Activated T-helper 1 cell treated with anti-CD3 and anti-CD28 coated beads, Interleukin-12 subunit alpha, Interleukin-12 subunit beta, Interleukin-2, Interleukin-4 antibody, amounts not matched to agents 30 ng/mL and 10 ng/mL and 1 ng/mL, durations not matched to agents 14 hours and 24 hours and 36 hours (primary cell): ENCODE measurements at places on chromosomes 7 and 10. TPM values are rescaled to one million over a fixed set of nuclear protein-coding genes. Genes with fewer than 3 reads are reported as not detected.

MSMB gene
- not detected in 2 replicates for total RNA-seq

DNA sequence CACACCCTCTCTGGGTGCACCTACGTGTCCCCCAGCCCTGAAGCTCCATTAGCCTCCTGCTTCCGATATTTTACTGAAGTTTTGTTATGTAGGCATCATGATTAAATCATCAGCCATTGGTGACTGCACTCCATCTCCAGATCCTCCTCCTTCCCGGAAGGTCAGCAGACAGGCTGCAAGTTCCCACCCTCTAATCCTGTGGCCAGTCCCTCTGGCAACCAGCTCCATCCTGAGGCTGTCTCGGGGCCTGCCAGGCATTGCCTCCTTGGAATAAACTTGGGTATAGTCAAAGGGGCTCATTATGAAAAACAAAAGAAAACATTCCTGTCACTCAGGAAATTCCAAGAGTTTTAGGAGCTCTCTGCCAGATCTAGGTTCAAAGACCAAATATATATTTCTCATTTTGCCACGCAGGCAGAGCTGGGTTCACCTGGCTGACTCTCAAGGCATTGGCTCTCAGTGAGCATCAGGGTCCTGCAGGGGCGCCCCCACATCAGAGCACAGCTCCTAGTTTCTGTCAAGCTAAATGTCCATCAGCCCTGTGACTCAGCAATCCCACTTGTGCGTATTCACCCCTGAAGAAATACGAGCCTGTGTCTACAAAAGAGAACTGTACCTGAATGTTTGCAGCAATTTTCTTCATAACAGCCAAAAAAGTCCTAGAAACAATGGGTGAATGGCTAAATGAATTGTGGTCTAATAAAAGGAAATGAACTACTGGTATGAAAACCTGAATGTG, 27.4 kb upstream of the TMEM72 start:
- DNase-seq = no peak

DNA sequence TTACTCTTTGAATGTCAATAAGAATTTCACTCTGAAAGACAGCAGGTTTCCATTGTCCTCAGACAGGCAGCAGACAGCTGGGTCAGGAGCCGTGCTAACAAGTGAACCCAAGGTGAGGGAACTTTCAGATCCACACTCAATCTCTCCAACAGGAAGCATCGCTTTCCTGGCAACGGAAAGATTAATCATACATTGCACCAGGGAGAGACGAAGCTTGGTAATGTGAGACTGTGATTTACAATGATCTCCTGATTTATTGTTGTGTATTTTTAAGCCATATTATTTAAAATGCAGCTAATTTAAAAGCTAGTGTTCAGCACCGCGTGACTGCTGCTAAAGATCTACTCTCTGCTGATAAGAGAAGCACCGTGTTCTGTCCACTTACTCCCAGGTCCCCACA, 17.5 kb upstream of the NOM1 start:
- no peak for DNase-seq

DNA sequence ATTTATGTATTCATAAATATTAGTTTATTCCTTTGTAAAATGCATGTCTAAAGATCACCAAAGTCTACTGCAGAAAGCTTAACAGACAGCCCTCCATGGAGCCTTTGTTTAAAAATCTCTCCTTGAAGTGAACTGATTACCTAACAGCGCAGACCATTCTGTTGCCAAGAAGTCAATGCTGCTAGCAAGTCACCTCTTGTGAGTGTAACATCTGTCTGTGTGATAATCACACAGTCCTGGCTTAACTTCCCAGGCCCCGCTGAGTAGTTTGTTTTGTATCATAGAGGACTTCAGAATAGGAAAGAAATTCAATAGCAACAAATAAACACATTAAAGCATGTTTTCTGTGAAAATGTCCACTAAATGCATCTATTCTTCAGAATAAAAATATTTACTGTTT, 435.3 kb upstream of the IGFBP3 start:
- DNase-seq = no peak

DNA sequence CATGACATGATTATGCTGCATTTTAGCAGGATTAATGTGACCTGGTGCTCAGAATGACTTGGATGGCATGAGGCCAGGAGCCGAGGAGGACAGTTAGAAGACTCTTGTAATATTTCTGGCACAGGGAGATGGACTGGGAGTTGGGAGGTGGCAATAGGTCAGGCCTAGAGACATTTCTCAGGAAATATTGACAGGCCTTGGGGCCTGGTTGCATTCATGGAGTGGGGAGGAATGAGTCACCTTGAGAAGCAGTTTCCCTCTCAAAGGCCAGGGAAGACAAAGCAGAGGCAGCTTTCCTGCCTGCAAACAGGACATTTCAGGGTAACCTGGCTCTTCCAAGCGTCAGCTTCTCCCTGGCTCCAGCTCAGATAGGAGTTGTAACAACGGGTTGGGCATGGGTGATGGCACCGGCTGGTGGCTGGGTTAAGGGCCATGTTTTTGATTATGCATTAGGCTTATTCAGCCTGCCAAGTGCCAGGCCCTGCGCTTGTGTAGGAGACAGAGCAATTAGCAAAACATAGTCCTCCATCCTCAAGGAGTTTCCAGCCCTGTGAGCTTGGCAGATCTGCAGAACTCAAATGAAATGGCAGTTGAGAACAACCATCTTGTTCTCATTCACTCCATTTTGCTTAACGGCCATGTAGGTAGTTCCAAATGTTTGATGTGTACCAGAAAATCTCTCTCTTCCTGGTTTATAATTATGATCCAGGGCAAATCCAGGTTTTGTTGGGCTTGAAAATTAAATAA, 38.2 kb downstream of the HK1 start:
- DNase-seq = no peak

OR2A12 gene
- total RNA-seq = not detected in 2 replicates

PLAC9 gene
- total RNA-seq = not detected in 2 replicates

DNA sequence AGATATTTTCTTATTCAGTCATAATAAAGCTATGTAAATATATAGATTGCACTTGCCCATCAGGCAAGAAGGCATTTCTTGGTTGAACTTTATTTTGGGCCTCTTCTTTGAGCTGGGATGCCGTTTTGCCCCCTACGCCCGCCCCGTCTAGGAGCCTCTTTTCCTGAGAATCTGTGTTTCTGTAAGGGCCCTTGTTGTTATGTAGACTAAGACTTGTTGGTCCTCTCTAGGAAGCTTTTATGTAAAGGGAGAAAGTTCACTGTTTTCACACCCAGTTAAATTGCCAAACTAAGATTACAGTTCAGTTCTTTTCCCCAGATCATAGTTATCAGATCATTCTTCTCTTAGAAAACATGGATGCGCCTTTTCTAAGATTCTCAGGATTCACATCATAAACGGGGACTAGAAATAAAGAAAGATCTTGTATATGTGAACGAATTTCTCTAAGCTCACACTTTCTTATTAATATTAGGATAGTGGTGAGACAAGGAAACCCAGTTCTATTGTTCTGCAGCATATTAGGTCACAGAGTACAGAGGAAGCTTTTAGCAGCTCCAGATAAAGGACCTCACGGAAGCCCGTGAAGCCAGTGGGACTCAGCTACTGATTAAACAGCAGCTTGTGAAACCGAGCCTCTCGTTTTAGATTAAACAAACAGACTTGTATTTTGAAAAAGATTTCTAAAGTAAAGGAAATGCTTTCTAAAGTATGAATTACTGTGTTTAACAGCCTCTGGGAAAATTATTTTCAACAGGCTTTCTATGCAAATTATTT, 3.8 kb downstream of the LMTK2 start:
- DNase-seq = no peak

SEMA3A gene
- total RNA-seq = 0.34 TPM in 1 of 2 replicates, not detected in the other

- DNase-seq = no peak
Measured at GRCh38 chr10:124294811-124295770, 123.6 kb downstream of the OAT start.

GRCh38 chr7:14432924-14433323, 443.5 kb upstream of the ETV1 start:
- no peak for DNase-seq
